ENCODE measurements at places on chromosomes 7 and 10. TPM values are rescaled to one million over a fixed set of nuclear protein-coding genes. Genes with fewer than 3 reads are reported as not detected.

DNA sequence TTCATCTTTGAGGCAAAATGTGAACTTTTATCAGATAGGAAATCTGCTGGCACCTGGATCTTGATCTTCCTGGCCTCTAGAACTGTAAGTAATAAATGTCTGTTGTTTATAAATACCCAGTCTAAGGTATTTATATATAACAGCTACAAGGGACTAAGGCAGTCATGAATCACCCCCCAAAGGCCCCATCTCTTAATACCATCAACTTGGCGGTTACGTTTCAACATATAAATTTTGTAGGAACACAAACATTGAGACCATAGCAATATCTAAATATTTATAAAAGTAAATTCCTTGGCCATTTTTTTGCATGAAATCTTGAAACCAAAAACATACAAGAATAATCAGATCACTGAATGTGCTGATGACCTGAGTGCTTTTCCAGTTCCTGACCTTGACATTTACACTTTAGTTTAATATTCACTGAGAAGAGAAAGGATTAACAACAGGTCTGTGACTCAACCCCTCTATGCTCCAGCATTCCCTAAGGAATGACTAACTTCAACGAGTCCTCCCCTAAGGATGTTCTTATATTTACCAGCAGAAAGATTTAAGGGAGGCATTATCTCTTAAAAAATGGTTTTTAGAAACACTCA lies 1438.5 kb upstream of the CELF2 start:
- DNase-seq = no peak

DNA sequence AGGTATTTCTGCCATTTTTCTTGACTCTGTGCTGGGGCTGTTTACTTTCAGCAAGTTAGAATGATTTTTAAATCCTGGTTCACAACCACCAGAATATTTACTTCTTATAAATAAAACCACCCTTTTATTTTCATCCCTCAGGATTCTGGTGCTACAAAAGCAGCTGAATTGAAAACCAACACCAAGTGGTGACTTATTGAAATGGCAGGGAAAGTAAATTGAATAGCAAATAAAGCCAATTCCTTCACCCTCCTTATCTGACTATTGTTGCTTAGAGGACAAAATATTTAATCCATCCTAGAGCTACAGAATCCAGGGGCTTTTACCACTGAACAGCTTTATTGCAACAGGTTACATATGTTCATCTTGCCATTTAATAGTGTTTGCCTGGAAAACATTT lies 828.6 kb upstream of the GHITM start:
- DNase-seq = no peak

DNA sequence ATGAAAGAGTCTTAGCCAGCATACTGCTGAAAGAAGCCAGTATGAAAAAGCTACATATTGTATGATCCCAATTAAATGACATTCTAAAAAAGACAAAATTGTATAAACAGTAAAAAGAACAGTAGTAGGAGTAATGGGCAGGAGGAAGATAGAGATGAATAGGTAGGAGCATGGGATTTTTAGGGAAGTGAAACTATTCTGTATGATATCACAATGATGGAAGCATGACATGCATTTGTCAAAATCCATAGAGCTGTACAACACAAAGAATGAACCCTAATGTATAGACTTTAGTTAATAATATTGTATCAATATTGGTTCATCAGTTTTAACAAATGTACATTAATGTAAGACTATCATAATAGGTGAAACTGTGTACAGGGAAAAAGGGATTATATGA lies 147.9 kb downstream of the IMMP2L start:
- no peak for DNase-seq

DNA sequence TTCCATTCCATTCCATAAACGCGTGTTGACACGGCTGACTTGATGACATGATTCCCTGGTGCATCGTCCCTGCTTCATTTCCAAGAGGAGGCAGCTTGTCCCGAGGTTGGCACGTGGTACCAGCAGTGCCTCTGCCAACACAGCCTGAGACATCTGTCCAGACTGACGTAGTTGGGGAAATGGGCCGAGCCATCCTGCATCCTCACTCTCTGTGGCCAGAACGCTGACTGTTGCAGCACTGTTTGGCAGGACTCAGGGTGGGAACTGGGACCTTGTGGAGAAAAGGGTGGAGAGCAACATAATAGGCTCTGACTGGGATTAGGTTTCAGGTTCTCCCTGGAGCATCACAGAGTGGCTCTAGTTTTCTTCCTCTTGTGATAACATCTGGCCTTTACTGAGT lies 118.6 kb upstream of the BTBD16 start:
- no peak for DNase-seq

DNA sequence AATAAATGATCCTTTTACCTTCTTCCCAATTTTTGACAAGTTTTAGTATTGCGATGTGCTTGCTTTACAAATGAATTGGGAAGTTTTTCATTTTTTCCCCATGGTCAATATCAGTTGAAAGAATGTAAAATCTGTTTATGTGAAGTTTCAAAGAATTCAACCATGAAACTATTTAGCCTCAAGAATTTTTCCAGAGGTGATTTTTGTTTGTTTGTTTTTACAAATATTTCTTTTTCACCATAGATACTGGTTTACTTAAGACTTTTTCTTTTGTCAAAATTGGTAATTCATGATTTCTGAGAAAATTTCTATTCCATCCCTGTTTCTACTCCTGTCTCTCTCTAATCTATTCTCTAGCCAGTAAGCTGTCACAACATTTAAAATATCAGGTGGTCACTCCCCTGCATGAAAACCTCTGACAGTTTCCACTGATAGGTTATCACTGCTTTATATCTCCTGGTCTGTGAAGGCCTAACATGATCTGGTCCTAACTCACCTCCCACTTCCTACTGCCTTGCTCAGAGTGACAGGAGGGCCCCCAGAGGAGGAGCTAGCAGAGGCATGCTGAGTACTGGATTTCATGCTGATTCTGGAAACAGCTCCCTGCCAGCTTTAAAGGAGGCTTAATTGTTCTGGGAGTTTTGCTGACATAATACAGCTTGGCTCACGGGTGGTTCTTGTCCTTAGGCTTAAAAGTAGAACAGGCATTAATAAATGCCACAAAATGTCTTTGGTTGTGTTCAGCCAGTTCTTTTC lies 7.6 kb upstream of the ARMS2 start:
- DNase-seq = peak; percentile 62

DNA sequence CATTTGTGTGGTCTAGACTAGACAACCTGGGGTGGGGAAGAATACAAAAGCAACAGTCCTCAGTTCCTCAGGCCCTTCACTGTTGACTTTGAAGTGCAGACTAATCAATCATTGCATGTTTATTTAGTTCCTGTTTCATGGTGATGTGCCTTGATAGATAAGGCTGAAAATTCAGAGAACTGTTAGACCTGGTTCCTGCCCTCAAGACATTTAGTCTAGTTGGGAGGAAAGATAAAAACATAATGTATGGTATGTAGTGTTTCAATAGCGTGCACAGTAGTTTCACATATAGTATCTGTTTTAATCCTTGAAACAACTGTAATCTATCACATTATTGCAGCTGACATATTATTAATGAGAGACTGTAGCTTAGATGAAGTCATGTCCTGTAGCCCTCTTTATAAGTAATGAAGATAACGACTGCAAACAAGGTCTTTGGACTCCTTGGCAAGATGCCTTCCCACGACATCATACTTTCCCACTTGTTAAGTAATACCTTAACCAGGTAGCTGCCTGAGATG lies 124.0 kb downstream of the CELF2 start:
- DNase-seq = no peak

DNA sequence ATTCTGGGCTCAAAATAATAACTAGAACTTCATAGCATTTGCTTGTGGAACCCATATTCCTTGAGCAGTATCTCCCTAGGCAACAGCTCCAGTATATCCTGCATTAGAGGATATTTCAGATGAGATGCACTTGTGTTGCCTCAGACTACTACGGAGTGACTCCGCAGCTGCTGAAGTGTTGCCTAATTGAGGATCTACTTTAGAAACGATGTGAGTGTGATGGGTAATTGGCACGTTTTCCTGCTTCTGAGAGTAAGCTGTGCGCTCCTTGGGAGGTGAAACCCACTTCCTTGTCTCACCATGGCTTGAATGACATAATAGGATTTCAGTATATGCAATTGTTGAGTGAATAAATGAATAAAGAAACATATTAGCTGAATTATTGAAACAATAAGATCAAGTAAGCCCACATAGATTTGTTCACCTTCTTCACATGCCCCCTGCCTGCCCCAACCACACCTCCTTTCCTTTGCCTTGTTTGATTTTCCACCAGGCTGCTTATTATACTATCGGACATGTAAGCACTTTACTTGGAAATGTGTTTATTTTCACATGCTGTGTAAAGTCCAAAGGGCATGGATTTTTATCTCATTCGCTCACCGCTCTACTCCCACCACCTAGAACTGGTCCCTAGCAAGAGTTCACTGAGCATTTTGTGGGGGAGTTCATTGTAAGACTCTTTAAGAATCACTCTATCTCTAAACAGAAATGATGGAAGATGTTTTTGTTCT lies 303.8 kb downstream of the KCNMA1 start:
- DNase-seq = no peak

GRCh38 chr7:92768501-92769393 lies 67.6 kb downstream of the CDK6 start:
- no peak for DNase-seq

- DNase-seq = peak; percentile 59
Measured at GRCh38 chr10:49161411-49161997, 26.7 kb downstream of the TMEM273 start.

GRCh38 chr7:5758753-5759335 lies 22.6 kb downstream of the RNF216 start:
- DNase-seq = no peak

DNA sequence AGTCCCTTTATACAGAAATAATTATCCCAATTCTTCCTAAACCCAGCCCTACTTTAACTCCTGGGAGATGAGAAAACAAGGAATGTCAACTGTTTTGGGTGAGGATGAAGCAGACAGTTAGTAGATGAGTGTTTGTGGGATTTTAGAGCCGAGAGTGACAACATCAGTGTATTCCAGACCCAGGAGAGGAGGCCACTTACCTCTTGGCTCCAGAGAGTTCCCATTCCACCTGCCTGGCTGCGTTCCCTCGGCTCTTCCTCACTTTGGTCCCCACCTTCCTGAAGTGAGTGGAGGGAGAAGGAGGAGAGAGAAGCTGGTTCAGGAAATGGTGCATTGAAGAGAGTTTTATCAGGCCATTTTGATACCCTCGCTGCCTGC lies 579 bp downstream of the KEL start:
- no peak for DNase-seq

DNA sequence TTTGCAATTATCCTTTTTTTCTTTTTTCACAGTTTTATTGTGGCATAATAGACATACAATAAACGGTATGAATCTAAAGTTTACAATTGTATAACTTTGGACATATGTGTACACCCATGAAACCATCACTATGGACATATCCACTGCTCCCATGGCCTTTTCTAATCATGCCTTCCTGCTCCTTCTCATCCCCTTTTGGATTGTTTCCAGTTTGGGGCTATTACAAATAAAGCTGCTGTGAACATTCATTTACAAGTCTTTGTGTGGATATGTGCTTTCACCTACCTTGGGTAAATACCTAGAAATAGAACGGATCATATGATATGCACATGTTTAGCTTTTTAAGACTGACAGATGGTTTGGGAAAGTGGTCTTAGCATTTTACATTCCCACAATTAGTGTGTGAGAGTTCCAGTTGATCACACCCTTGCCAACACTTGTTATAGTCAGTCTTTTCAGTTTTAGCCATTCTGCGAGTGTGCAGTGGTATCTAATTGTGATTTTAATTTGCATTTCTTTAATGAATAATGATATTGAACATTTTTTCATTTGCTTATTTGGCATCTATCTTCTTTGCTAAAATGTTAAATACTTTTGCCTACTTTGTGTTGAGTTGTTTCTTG lies 120.9 kb upstream of the KAT6B start:
- no peak for DNase-seq

GRCh38 chr10:71080381-71081228 lies 131.8 kb upstream of the UNC5B start:
- DNase-seq = peak; percentile 32

DNA sequence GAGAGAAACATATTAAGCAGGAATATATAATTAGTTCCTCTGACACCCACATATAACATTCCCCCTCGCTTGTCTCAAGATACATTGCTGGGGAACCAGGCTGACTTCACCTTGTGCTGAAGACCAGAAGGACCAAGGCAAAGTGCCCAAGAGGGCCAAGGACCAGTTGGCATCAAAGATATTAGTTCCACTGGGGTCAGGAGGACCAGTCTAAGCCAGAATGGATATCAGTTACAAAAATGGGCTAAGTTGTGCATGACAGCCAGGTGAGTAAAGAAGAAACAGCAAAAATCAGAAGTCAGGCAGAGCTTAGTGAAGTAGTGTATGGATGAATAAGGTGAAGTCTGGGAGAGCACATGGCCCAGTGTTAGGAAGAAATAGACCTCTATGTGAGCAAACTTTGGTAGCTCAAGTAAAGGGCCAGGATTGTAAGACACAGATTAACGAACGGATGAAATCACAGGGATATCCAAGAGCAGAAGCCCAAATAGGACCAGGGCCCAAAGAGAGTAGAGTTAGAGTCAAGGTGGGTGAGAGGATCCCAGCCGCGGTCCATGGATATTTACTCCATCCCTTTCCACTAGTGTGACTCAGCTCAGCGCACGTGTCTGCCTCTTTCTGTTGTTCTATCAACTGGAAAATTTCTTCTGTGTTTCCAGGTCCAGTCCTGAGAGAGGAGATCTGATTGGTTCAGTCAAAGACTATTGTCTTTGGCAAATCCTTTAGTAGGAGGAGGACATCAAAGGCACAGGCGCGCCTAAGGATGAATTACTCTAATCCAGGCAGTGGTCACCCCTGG lies 5.0 kb downstream of the CALD1 start:
- DNase-seq = no peak

GRCh38 chr7:129721068-129721467 lies 109.5 kb downstream of the NRF1 start:
- no peak for DNase-seq

DNA sequence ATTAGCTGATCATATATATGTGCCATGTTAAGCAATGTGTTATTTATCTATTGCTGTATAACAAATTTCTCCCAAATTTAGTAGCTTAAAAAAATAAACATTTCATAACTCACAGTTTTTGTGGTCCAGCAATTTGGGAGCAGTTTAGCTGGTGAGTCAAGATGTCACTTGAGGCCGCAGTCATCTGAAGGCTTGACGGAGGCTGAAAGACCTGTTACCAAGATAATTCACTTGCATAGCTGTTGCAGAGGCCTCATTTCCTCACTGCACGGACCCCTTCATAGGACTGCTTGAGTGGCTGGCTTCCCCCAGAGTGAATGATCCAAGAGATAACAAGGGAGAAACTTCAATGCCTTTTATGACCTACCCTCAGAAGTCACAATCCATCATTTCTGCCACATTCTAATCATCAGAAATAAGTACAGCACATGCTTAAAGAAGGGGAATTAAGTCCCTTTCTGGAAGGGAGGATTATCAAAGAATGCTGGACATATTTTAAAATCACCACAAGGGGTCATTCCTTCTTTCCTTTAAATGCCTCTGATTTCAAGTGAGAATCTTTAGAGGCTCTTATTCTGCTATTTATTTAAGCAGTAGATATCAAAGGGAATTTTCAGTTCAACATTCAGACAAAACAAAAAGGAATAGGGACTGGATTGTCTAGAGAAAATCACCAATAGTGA lies 10.5 kb upstream of the SRPK2 start:
- DNase-seq = no peak

- peak; percentile 79 for DNase-seq
Measured at GRCh38 chr10:130686689-130687300, 550.6 kb downstream of the GLRX3 start.

- no peak for DNase-seq
Measured at GRCh38 chr7:50822110-50822509, 39.4 kb upstream of the GRB10 start.

The NKX2-3 gene
- not detected for total RNA-seq

The PLEKHS1 gene
- total RNA-seq = not detected

The ZNF503 gene
- 1.1 TPM for total RNA-seq

The FAM25A gene
- total RNA-seq = not detected

The CHST12 gene
- total RNA-seq = 14.5 TPM

The DKK1 gene
- total RNA-seq = 9.9 TPM

The LHPP gene
- 24.1 TPM for total RNA-seq
